ENCODE measurements at places on chromosomes 4 and X.

DNA sequence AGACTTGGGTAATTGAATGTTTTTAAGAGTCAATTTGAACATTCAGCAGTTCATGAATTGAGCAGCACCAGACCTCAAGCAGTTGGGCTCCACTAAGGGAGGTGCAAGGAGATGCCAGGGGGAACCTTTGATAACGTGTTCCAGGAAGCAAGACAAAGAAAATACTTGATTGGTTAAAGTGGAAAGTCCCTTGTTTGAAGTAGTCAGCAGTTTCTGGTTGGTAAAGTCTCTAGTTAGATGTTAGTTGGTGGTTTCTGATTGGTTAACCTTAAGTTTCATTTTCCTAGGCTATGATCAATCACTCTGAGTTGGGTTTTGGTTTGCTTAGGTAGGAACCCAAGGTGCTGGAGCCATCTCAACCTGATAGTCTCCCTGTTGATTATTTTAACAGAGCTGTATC lies 4.0 kb downstream of the HERC6 start:
- no peak for DNase-seq

DNA sequence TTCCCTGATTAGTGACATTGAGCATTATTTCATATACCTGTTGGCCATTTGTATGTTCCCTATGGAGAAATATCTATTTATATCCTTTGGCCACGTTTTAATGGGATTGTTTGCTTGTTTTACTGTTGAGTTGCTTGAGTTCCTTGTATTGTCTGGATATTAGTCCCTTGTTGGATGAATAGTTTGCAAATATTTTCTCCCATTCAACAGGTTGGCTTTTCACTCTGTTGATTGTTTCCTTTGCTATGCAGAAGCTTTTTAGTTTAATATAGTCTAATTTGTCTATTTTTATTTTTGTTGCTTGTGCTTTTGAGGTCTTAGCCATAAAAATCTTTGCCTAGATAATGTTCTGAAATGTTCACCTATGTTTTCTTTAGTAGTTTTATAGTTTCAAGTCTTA lies 60.2 kb upstream of the HUWE1 start:
- no peak for DNase-seq

DNA sequence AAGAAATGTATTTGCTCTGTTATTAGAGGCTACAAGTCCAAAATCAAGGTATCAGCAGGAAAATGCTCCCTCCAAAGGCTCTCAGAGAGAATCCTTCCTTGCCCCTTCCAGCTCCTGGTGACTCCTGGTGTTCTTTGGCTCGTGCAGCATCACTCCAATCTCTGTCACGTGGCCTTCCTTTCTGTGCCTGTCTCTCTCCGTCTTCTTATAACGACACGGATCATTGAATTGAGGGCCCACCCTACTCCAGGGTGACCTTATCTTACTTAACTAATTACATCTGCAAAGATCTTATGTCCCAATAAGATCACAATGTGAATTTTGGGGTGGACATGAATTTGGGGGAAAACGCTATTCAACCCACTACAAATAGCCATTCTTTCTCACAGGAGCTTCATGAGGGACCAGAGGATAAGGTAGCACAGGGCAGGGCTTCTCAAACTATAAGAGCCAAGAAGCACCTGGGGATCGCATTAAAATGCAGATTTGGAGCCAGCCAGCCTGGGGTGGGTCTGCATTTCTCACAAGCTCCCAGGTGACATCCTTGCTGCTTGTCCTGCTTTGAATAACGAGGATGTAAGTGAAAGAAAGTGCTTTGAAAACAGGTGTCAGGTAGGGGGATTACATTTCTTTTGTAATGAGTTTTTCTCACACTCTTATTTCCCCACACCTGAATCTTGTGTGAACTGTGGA lies 41.9 kb upstream of the APLN start:
- DNase-seq = no peak

DNA sequence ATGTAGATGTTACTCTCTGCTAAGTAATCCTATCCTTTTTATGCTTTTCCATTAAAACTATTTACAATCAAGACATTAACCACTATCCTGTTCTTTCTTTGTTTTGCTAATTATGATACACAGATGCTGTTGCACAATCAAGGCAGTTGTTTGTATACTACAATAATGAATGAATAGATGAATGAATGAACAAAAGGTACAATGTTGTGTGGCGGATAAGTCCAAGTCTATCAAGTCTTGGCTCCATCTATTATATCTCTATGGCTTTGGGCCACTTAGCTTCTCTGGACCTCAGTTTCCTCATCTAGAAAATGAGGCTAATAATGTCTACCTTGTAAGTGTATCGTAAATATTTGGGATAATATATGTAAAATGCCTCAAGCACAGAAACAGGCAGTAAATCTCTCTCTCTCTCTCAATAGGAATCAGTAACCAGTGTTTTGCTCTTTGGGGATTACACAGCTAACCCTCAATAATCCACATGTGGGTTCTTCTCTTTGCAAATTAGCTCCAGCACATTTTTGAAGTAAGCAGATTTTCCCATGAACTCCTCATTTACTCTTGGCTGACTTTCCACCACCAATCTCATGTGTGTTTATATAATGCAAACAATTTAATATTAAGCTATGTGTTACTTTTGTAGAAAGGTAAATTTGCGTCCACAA lies 27.8 kb upstream of the TSPAN5 start:
- DNase-seq = no peak

- no peak for DNase-seq
These were observed 50.3 kb downstream of the CASP3 start for GRCh38 chr4:184598753-184599491.

DNA sequence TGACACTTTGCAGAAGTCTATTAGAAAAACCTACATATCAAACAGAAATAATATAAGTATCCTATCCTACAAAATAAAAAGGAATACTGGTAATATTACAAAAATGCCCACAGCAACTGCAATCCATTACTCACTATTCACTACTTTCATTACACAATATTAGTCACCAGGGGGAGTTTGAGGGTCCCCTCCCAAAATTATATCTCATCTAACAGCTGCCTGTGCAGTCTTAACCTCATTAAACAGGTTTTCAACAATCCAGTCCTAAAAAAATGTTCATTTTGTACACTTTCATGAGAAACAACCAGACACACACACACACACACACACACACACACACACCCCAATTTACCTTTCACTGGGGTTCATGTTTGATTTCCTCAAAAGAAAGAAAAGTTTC lies 2.9 kb downstream of the CLOCK start:
- DNase-seq = no peak

DNA sequence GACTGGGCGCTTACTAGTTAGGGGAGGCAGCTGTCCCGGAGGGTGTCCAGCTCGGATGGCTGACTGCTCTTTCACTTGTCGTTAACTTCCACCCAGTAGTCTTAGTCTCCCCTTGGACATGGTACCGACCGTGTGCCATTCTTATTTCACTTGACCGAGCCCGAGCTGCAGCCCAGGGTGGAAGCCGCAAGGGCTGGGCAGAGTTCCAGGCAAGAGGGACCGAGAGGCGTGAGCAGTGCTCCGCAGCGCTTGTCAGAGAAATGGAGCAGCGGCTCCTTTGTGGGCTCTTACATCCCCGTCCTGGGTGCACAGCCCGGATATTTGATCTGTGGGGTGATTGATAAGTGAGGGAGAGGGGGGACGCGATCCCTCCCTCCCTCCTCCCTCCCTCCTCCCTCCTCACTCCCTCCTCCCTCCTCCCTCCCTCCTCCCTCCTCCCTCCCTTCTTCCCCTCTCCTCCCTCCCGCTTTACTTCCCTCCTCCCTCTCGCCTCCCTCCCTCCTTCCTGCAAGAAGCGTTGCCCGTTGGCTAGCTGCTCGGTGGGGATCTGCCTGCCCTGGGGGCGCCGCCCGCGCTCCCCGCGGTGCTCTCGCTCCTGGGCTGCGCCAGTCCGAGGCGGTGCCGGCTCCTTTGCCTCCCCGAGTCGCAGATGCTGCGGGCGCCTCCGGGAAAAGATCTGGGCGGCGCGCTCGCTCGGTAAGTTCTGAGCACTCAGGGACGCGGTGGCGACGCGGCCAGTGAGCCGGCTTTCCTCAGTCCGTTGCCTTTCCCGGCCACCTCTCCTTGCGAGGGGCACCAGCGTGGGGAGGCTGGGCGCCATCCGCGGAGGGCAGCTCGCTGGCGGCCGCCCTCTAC lies at the start of gene SLITRK2:
Gene SLITRK2, plus strand, starts transcription at position 499 of the 855 bp plus-strand sequence. CDS start 4,597 bp downstream, outside the sequence.
- peak; percentile 84 for DNase-seq

DNA sequence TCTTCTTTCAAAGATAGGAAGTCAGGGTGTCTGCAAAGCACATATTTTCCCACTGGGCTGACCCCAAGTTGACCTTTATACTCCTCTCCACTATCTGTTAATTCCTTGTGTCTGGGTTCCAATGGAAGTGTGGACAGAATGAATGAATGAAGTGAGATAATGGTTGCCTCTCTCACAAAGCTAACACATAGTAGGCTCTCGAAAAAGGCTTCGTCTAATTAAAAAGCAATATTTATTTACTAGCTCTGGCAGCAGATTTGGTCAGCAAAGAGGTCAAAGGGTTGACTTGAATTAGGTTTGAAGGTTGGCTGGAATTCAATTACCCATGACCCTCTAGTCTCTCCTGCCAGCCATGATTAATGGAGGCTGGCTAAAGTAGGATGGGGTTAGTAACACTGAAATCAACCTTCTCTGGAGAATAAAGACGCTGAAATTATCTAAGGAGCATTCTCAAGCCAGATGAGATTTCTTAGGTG lies 280.3 kb upstream of the KLF3 start:
- DNase-seq = no peak

DNA sequence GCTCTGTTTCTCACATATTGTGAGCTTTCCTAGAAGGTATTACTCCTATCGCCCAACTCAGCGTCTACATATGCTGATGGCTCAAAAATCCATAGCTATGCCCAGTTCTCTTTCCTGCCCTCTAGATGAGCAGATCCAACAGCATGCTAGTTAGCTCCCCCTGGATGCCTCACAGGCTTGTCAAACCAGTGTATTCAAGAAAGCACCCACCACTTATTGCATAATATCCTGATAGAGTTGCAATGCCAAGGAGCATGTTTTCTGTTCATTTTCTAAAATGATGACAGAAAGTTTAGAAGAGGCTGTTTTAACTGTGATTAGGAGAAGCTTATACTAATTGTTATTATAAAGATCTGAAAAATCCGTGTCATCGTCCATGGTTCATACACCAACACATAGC lies 1.9 kb upstream of the PACRGL start:
- no peak for DNase-seq

Measured in posterior cingulate gyrus (tissue), 11 donors.